ENCODE measurements at places on chromosomes 7 and 10.

GRCh38 chr10:60426425-60426824, 36.8 kb upstream of the ANK3 start:
- DNase-seq: no peak

- no peak for DNase-seq
These were observed 30.1 kb downstream of the NUDCD3 start for GRCh38 chr7:44460325-44460724.

DNA sequence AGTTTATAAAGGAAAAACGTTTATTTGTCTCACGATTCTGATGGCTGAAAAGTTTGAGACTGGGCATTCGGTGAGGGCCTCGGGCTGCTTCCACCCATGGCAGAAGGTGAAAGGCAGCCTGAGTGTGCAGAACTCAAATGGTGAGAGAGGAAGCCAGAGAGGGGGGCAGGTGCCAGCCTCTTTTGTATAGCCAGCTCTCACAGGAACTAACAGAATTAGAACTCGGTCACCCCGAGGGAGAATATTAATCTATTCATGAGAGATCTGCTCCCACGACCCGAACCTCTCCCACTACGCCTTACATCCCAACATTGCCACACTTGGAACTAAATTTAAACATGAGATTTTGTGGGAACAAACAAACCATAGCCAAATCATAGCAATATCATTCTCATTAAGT, 112.6 kb downstream of the ZPBP start:
- DNase-seq: peak; percentile 2

DNA sequence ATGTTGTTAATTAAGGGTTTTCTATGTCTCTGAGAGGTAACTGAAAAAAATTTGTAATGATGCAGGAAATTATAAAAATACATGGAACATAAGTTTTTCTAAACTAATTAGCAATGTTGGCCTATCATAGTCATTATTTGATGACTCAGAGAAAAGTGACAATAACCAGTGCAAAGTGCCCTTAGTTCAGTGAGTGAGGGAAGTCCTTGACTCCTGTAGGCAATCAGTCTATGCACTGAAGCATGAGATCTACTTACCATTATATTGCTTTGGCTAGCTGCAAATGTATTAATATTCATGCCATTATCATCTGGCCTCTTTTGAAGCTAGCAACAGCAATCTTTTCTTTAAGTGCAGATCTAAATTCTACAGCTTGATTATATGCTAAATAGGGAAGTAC, 40.6 kb downstream of the CCDC172 start:
- DNase-seq: no peak

- DNase-seq: no peak
These were observed 122.9 kb upstream of the KCTD7 start for GRCh38 chr7:66505531-66506451.

DNA sequence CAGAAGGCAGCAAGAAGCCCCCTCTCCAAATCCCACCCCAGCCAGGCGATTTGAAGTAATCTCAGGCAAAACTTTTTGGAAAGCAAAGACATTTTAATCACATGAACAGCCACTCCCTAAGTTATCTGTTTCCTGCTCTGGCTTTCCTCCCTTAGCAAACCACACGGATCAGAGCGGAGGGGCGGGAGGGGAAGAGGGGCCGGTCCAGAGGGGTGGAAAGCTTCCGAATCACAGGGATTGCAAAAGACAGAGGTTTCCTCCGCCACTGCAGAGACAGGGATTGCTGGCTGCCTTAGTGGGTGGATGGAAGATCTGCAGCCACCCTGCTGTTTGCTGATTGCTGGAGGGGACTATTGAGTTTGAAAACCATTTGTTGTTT, 41.2 kb downstream of the ZCCHC24 start:
- DNase-seq: no peak

DNA sequence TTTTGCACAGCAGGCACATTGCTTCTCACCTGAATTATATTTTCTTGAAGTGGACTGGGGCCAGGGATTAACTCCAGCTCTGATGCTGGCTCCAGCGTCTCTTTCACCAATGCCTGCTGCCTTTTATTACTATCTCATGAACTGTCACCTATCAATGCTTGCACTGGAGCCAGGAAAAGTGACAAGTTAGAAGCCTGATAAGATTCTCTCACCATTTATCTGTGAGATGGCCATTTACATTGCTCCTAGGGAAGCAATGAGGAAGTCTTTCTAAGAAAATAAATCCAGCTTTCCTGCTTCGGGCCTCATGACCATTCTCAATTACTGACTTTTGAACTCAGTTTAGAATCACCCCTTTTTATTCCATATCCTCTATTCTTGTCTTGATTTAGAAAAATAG, 48.5 kb upstream of the LRRTM3 start:
- no peak for DNase-seq

GRCh38 chr7:36171503-36171902, 18.4 kb downstream of the EEPD1 start:
- DNase-seq: no peak

DNA sequence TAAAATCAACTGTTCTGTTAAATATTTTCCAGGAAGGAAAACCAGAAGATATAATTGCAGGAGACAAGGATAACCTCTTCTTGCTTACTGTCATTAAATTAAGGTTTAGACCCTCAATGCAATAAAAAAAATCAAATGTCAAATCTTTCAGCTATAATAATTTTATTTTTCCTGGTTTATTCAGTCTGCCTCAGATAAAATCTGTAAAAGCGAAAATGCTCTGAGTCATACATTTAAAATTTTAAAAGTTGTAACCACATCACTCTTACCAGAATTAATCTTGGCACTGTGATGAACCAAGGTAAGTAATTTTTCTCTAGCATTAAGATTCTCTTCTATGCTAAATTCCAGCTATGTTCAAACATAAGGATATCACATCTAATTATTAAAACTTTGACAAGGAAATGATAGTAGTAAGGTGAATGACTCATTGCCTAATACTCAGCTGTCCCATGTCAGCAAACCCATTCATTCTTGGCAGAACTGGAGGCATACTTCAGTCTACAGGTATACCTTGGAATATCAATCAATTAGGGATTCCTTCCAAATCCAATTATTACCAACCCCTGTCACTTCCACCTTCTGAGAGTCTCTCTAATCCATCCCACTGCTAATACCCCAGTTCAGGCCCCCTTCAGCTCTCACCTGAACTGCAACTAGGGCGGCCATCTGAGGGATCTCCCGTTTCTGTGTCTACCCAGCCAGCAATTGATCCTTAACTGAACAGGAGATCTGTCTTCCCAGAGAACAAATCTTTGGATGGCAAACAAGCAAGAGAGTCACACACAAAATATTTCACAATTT, 434.1 kb downstream of the GRM8 start:
- no peak for DNase-seq

- DNase-seq: no peak
These were observed 303.3 kb upstream of the ETV1 start for GRCh38 chr7:14292737-14293136.

- no peak for DNase-seq
These were observed 18.3 kb downstream of the LEP start for GRCh38 chr7:128259131-128260061.

DNA sequence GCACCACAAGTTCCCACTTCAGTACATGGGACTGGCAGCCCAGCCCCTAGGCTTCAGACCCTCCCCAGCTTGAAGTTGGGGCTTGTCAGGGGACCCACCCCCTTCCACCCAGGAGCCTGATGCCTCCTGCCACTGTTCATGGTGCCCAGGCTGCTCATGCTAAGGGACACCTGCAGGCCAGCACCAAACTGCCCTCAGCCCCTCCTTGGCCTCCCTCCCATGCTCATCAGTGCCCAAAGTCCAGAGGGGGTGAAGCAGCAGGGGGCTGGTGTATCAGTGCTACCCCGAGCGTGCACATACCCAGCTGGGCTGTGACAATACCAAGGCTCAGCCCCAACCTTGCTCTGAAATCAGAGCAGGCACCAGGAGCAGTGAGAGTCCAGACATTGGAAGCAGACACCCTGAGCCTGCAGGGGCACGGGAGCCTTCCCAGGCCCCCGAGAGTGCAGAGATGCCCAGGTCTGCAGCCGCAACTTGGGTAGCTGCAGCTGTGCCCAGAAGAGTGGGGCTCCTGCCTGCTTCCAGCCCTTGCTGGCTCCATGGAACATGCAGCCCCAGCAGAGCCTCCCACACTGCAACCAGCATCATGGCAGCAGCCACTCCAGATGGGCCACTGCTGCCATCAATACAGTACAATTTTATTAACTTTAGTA, 79.0 kb downstream of the MTERF1 start:
- DNase-seq: no peak

DNA sequence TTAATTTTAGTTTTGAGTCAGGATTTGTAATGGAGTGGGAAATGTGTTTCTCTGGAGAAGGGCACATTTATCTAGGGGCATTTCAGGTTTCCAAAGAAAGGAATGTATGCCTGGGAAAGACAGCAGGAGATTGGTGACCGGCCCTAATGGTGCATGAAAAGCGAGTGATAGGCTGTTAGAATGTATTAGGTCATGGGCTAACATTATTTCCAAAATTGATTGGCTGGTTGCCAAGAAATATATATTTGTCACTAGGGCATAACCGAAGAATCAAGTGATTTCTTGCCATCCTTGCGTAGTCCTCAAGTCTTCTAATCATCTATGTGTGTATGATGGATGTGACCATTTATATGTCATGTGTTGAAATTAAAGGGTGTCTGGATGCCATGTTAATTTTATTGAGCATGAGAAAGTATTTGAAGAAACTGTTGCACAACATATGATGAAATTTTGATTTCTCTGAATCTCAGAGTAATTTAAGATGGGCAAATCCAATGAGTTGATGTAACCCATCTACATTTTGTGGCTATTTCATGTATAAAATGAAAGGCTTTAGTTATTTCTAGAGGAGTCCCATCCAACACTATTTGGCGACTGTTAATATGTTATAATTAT, 248.4 kb downstream of the BMPER start:
- DNase-seq: no peak

GRCh38 chr10:6394084-6394483, 186.0 kb downstream of the PRKCQ start:
- no peak for DNase-seq

All from stimulated activated CD4-positive, alpha-beta T cell treated with anti-CD3 and anti-CD28 coated beads, Interleukin-15, amount 100 ng/mL, for 48 hours (primary cell).